ENCODE measurements at places on chromosomes 3 and 15.

DNA sequence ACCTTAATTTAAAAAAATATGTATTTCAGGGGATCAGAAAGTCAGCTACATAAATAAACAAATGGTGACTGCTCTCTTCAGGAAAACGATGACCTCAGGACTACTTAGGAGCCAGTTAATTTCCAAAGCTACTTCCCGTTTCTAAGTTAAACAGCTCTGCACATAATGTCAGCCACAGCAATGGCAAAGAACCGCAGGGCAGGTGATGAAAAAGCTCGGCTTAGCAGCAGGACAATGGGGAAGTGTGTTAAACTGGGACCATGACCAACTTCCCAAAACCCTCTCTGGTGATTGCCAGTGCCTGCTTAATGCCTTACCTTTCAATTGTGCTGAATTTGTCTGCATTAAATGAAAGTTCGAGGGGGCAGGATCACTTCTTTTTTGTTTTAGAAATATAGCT lies 258.9 kb downstream of the FHIT start:
- DNase-seq: no peak

GRCh38 chr3:39271363-39271914 lies 8.4 kb downstream of the CX3CR1 start:
- no peak for DNase-seq

DNA sequence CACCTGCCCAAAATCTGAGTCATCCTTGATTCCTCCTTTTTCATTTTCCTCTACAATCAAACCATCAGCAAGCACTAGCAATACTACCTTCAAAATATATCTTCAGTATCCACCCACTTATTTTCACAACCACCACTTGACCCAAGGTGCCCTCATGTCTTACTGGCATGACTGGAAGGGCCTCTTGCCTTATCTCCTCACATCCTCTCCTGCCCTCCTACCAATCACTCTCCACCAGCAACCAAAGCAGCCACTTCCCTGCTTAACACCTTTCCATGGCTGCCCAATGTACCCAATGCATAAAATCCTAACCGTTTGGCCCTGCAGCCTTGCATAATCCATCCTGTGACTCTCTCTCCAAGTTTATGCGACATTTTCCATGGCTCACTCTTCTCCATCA lies 76.0 kb downstream of the MTHFS start:
- no peak for DNase-seq

- no peak for DNase-seq
Observed at GRCh38 chr15:70035051-70035718, 62.5 kb downstream of the TLE3 start.

- no peak for DNase-seq
Observed at GRCh38 chr15:73748730-73749129, 4.4 kb downstream of the INSYN1 start.

GRCh38 chr15:67884514-67885174 lies 44.8 kb upstream of the RNU6-1 start:
- DNase-seq: peak; percentile 33

GRCh38 chr3:127107002-127107401 lies 85.9 kb upstream of the PRR23E start:
- DNase-seq: no peak
